Subcutaneous adipose tissue (tissue), 4 donors: ENCODE measurements at places on chromosomes 12 and 14. TPM values are rescaled to one million over a fixed set of nuclear protein-coding genes. Genes with fewer than 3 reads are reported as not detected.

Gene ADIPOR2
- total RNA-seq = 95.4 TPM

Gene CYP27B1
- total RNA-seq = not detected

Gene KRT82
- total RNA-seq = not detected

Gene PRKAG1
- 59.8 TPM for total RNA-seq

Gene CPNE6
- not detected for total RNA-seq

Gene GPX2
- total RNA-seq = not detected

Gene ATF7
- 39.9 TPM for total RNA-seq

Gene TRHDE
- total RNA-seq = 30.9 TPM

Gene CLEC4C
- total RNA-seq = not detected
